AG08395 (cell line): ENCODE measurements at places on chromosomes 7 and 10.

GRCh38 chr7:5457245-5457735 lies 33.7 kb upstream of the TNRC18 start:
- no peak for DNase-seq

- DNase-seq, result no peak
Observed at GRCh38 chr7:12783421-12784095, 96.1 kb downstream of the ARL4A start.

DNA sequence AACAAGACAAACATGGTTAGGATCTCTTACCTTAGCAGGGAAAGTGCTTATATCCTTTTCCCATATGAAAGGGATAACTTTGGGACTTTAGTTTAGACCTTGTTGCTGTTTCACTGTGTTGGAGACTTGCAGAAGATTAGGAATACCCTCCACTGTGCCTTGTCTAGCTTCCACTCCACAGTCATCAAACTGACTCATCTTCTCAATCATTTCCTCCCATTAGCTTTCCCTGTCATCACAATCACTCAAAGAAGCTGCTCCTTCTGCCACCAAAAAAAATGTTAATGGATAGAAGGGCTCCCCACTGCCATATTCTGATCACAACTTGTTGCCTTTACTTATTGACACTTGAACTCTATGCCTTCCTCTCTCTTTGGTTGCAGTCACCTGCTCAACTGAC lies 16.8 kb downstream of the GNG11 start:
- no peak for DNase-seq

DNA sequence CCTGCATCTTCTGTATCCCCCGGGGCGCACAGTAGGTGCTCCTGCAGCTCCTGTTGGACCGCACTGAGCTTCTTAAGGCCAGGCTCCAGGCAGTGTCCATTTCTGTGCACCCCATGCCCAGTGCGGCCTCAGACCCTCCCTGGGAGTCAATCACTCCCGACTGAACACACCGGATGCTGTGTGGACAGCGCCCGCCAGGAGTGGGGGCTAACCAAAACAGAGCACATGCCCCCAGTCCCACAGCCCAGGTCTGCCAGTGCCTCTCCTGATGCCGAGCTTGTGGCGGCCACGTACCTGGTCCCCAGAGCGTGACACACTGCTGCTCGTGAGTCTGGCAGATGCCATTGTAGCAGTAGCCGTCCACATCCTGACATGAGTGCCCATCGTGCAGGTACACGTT lies 168.1 kb downstream of the FANK1 start:
- DNase-seq, result no peak

GRCh38 chr10:124251317-124252065 lies 158.1 kb upstream of the CHST15 start:
- no peak for DNase-seq

DNA sequence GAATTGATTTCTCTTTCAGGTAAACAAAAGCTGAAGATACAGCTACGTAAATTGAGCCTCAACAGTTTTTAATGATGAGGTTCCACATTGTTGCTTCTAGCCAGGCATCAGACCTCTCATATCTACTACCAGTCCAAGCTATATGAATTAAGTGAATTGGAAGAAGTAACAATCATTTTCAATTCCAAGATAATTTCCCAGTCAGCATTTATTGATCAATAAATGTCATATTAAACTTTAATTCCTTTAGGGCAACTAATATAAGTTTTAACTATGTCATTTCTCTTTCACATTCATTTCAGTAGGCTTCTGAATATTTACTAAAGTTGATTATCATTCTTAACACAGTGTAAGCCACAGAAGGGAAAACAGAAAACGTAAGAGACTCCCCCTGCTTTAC lies 1413.7 kb upstream of the CELF2 start:
- no peak for DNase-seq

- no peak for DNase-seq
Observed at GRCh38 chr10:91976317-91977051, 52.9 kb downstream of the BTAF1 start.

- no peak for DNase-seq
Observed at GRCh38 chr10:124693801-124694416, 50.3 kb downstream of the FAM53B start.

DNA sequence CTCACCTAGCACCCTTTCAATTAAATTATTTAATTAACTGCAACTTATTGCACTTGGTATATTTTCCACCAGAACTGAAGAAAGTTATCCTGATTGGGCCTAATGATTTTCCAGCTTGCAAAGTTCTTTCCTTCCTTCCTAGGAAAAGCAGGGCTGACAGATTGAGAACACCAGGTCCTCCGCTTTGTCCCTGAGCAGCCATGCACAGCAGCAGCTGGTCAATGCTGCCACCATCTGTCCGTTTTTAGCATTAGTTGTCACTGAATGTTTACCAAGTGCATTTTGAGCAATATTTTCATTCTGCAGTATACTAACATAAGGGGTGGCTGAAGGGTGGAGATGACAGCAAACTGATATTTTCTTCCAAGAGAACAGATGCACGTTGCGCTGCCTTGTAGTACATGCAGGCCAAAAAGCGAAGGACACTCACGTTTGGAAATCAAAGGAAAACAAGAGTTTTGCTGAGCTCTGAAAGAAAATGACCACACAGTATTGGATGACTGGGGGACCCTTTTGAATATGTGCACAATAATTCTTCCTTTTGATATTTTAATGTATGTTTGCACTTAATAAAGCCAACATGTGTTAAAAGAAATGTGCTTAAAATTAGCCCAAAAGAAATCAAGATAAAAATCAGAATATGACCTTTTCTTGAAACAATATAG lies 248.8 kb upstream of the PTN start:
- peak; percentile 89 for DNase-seq

DNA sequence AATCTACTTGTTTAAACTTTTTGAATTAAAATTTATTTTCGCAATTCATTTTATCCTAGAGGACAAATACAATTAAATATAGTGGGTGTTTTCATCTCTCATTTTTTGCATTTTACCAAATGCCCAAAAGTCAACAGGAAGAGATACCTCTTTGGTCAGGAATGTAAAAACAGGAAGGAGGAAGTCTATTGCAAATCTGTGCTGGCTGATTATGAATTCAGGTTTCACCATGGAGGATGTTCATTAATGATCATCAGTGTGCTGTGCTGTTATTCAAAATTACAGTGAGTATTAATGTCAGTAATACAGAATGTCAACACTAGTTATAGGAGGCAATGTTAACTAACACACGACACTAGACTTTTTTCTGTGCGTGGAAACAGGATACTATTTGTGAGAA lies 24.7 kb downstream of the EXOC6 start:
- no peak for DNase-seq

DNA sequence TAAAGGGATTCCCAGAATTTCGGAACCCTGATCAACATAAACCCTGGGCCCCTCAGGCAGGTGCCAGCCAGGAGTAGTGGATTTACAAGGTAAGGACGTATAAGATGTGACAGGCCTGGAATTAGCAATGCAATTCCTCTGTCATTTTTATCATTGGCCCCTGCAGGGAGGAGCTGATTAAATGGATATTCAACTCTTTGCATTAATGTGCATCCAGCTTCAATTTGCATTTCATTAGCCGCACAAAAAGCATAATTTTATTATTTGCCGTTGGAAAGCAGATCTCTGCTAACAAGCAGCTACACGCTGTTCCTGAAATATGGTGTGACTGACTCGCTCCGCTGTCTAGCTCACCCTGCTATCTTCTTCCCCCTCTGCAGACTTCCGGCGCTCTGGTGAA lies 195.8 kb downstream of the RPS24 start:
- no peak for DNase-seq

DNA sequence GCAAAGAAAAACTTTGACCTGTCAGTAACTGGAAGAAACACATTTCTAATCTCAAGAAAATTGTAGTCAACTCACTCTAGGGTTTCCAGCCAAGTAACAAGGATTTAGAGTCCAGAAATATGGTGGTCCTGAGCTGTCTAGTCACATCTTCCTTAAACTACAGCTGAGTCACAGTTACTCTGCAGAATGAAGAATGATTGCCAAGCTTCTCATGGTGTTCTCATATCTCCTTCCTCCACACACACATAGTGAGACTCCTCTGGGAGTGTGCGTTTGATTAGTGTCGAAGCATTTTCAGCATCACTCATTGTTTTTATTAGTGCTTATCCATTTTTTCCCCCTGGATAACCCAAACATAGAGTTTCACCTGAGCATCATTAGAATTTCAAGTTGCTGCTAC lies 93.1 kb upstream of the CXCL12 start:
- no peak for DNase-seq

- no peak for DNase-seq
Observed at GRCh38 chr7:98982686-98983085, 104.4 kb downstream of the TRRAP start.

DNA sequence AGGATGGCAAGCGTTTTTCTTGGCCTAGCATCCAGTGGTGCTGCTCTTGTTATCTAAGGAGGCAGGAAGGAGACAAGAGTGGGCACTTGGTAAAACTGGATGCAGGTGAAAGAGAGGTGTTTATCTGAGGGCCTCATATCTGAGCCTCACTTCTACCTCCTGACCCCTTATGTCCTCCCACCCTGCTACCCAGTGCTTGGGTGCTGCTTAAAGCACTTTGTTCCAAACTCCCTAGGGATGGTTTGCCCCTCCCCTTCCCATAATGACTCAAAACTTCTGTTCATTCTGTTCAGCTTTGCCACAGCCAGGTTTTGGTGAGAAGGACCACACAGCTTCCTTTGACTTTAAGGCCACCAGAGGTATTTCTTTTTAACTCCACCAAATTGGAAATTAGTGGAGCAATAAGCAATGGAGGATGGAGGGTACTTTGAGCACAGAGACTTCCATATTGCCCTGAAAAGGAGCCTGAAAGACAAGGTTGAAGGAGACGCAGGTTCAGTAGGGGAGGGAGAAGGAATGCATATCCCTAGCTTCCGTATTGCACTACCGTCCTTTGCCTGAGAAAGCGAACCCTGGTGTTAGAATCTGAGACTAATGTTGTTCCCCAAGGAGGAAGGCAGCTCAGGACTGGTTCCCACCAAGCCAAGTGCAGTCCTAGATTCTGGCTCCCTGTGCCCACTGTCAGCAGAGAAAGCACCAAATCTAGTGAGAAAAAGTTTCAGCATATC lies 30.1 kb downstream of the ENTPD1 start:
- DNase-seq, result no peak

GRCh38 chr10:58674251-58674650 lies 161.6 kb downstream of the BICC1 start:
- no peak for DNase-seq

GRCh38 chr7:93943816-93944540 lies 22.4 kb downstream of the GNG11 start:
- DNase-seq, result no peak

- DNase-seq, result no peak
Observed at GRCh38 chr7:104927055-104927454, 87.0 kb upstream of the KMT2E start.

- peak; percentile 88 for DNase-seq
Observed at GRCh38 chr7:43647673-43648472, 65.0 kb downstream of the STK17A start.

DNA sequence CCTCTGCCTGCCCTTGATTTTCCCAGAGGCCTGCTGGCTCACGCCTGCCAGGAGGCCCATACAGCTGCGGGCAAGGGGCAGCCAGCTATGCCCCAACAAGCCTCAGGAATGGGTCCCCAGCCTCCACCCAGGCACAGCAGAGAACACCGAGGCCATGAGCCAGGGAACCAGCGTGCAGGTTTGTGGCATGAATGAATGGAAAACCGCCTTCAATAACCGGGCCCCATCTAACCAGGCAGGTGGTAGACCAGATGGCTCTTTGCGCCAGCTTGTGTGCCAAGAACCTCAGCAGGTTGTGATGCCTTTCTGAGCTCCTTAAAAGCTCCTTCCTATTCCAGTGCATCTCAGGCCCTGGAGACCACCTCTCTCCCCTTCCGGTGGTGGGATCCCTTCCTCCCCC lies 50.2 kb downstream of the ELFN1 start:
- DNase-seq, result no peak

GRCh38 chr7:103937680-103938079 lies 51.8 kb downstream of the RELN start:
- DNase-seq, result no peak

- DNase-seq, result no peak
Observed at GRCh38 chr7:96996111-96996957, 9.0 kb upstream of the DLX6 start.

- DNase-seq, result no peak
Observed at GRCh38 chr7:45098983-45099839, 10.4 kb upstream of the NACAD start.
